Mucosa of descending colon (tissue), 3 donors: ENCODE measurements at places on chromosomes 16 and 17.
A peak's percentile ranks its signal among the peaks of the same experiment; 100 is the strongest.

DNA sequence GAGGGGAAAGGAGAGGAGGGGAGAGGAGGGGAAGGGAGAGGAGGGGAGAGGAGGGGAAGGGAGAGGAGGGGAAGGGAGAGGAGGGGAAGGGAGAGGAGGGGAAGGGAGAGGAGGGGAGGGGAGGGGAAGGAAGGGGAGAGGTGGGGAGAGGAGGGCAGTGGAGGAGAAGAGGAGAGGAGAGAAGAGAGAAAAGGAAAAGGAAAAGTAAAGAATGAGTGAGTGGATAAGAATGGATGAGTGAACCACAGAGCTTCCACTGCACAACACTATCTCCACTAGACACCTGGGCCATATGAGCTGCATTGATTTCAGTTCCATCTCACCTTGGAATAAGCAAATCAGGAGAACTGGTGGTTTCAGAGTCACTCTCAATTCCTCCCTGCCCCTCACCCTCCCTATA is 204.1 kb upstream of the TOX3 start:
- no peak for DNase-seq

GRCh38 chr17:9401434-9401833 is 174.2 kb downstream of the STX8 start:
- DNase-seq = no peak

DNA sequence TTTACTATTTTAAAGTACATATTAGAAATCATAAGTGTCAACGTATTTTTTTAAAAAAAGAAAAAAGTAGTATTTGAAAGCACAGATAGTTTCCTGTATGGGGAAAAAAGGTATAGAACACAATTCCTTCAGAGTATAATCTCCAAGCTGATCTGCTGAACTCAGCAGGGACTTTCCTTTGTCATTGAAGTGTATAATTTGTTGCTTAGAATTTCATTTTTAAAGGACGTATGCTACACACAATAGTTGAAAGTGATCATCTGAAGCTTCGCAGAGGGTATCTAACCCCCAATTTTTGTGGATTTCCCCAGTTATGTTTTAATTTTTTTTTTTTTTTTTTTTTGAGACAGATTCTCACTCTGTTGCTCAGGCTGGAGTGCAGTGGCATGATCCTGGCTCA is 20.2 kb upstream of the MAPT start:
- DNase-seq = no peak

GRCh38 chr16:24626256-24626655 is 86.9 kb downstream of the RBBP6 start:
- no peak for DNase-seq

DNA sequence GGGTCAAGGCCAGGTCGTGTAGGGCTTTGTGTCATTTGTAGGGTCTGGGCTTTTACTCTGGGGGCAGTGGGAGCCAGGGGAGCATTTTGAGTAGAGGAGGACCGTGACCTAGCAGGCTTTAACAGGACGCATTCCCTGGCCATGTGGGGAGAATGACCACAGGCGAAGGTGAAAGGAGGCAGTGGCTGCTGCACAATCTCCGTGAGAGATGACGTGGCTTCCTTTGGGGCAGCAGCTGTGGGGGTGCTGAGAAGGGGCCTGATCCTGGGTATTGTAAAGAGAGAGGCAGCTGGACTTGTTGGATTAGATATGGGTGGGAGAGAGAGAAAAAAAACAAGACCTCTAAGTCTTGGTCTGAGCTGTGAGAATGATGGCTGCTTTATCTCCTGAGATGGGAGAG is 46.0 kb downstream of the KATNIP start:
- no peak for DNase-seq

DNA sequence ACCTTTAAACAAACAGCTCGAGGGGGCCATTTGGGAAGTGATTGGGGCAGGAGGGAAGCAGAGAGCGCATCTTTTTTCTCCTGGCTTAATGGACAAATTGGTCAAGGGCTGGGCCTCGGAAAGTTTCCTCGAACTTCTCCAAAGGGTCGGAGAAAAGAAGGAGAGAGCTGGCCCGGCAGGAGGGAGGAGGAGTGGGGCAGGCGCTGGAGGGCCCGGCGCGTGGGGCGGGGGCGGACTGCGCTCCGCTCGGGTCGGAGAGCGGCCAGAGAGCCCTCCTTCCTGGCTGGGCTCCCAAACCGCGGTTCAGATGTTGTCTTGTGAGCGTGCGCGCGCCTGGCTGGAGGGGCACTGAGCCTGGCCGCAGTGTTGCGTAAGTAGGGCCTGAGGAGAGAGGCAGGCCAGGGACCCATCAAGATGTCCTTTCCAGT is 1.2 kb downstream of the MMP2 start:
- peak; percentile 66 for DNase-seq

DNA sequence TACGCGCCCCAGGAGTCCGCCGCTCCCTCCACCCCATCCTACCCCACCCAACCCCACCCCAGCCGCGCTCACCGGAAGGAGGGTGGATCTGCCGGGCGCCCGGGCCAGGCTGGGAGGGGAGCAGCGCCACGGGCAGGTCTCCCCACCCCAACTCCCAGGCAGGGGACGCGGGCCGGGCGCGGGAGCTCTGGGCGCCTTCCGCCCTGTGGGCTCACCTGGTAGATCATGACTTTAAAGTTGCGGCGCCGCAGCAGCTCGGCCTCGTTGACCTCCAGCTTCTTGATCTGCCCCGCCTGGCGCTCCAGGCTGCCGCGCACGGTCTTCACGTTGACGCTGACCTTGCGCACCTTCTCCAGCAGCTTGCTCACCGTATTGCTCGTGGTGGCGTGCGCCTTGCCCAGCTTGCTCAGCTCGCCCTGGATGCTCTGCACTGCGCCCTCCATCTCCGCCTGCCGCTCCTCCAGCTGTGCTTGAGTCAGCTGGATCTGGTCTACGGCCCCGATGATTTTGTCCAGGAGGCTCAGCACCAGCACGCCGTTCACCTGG is 571 bp downstream of the CAVIN1 start:
- peak; percentile 58 for DNase-seq

DNA sequence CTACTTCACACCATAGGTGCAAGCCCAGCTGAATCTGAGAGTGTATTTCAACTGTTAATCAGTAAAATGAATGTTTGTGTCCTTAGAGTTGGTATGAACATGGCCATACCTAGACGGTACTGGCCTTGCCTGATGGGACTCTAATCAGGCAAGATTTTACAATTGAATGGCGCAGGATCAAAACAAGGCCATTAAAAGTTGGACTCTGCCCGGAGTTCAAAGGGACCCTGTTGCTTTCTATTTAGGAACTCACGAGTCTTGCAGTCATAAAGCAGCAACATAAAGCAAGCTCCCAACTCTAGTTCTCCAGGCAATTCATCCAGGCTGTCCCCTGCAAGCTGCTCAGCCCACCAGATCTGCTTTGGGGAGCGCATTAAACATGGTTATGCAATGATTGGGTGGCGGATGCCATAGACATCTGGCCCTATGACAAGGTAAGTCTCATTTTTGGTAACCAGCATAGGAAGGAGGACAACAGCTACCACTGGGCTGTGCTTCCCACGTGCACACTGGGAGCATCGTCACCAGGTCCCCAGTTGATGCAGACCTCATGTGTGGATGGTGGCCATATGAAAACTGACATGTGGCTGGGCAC is 8.8 kb downstream of the TMEM186 start:
- DNase-seq = no peak
